Jurkat, Clone E6-1 (cell line): ENCODE measurements at places on chromosomes 3 and 15.

DNA sequence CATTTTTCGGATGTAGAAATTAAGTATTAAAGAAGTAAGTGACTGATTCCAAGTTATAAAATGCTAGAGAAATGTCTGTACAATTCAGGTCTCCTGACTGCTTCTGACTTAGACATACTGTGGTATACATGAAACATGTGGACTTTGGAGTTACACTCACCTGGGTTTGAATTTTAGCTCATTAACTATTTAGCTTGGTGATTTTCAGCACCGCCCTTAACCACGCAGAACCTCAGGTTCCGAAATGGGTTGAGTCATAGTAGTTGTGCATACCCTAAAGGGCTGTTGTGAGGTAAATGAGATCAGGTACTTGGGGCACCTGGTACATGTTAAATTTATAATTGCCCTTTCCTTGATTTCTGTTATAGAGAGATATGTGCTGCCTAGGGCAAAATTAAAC lies 32.9 kb upstream of the UTS2B start:
- DNase-seq: no peak

GRCh38 chr15:40334941-40335795 lies 5.6 kb downstream of the CCDC9B start:
- no peak for DNase-seq

DNA sequence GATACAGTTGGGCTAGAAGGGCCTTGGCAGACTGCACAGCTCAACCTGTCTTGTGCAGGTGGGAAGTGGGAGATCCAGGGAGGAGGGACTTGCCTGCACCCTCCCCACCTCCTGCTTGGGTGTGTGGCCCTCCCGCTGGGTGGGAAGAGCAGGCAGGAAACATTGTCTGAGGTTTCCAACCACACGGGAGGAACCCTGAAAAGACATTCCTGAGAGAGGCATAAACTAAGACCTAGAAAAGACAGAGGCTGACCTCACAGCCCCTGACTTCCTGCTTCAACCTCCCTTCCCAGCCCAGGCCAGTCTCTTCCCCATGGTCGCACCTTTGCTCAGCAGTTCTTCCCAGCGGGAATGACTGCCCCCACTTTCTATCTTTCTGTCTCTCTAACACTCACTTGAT lies 46.3 kb upstream of the INSYN1 start:
- DNase-seq: peak; percentile 36

GRCh38 chr3:133408961-133409360 lies 9.1 kb downstream of the BFSP2 start:
- no peak for DNase-seq

DNA sequence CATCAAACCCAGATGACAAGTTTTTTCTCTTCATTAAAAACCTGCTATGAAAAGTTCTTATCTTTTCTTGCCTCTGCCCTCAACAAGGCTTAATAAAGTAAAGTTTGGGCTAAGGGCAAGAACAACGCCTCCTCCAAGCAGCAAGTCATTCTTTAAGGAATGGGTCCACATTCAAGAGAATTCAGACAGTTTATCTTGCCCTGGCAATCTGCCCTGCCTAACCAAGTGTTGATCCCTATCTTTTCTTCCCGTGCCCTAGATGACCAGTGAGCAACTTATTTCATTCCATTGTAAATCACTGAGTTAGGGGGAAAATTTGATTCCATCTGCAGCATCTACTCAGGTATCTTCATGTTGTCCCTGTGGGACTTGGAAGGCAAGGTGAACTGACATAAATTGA lies 370.3 kb upstream of the DPPA4 start:
- no peak for DNase-seq

DNA sequence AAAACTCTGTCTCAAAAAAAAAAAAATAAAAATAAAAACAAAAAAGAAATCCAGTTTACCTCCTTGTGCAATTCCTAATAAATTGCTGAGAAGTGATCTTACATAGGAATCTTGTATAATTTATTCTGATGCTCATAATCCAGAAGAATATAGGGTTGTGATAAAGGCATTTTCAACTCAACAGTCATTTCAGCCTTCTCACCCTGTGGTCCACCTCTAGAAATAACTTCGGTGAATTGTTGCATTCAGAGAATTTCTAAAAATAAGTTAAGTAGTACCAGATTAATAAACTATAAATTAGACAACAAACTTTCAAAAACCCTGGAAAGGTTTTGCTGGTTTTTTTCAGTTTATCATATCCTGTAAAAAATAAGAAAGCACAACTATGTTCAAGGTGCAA lies 20.2 kb downstream of the RAF1 start:
- no peak for DNase-seq

DNA sequence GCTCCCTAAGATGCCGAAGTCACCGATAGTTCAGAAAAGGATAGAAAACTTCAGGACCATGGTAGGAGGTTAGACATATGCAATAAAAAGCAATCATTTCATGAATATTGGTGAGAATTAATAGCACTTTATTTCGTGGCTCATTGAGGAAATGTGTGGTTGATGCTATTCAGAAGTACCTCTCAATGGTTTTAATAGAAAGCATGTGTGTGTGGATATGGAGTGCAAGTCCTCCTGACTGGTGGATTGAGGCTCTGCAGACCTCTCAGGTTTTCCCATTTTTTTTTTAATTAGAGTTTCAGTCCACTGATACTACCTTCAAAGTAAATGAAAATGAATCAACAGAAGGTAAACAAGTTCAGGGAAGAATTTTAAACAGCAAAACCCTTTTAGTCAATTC lies 384.3 kb upstream of the RARB start:
- DNase-seq: no peak

GRCh38 chr3:106172780-106173179 lies 304.0 kb upstream of the CBLB start:
- peak; percentile 10 for DNase-seq

- peak; percentile 38 for DNase-seq
Measured at GRCh38 chr15:77107531-77108355, 36.8 kb upstream of the TSPAN3 start.

GRCh38 chr3:63726656-63727055 lies 74.2 kb downstream of the SNTN start:
- no peak for DNase-seq

DNA sequence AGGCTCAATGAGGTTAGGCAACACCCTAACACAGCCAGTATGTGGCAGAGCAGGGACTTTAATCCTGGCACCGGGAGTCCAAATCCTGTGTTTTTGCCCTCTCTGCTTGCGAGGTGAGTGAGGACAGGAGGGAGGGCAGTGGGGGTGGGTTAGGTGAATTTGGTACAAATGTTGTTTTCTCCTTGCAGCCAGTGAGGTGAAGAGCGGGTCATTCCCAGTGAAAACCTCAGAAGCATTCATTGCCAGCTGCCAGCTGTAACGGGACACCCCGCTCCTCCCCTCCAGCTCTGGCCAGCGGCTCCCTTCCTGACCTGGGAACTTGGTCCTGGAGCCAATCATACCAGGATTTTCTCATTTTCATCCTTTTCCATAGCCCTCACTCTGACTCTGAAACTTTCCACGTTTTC lies 45.7 kb upstream of the RAB6B start:
- no peak for DNase-seq

GRCh38 chr3:10354361-10355015 lies 33.6 kb upstream of the SEC13 start:
- DNase-seq: no peak

DNA sequence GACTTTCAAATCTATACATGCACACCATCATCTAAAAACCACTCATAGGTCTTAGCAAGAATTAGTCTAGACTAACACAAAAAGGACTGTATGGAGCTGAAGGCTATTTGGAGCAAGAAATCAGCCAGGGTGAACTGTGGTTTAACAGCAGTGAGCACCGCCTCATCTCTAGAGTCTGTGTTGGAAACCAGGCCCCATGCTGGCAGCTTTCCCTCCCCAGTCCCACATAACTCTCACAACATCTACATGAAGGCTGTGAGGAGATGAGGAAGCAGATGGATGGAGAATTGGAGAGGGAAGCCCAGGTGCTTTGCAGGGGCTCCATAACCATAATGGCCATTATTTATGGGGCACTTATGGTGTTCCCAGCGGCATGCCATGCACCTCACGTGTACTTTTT lies 133.2 kb upstream of the TOPAZ1 start:
- no peak for DNase-seq

DNA sequence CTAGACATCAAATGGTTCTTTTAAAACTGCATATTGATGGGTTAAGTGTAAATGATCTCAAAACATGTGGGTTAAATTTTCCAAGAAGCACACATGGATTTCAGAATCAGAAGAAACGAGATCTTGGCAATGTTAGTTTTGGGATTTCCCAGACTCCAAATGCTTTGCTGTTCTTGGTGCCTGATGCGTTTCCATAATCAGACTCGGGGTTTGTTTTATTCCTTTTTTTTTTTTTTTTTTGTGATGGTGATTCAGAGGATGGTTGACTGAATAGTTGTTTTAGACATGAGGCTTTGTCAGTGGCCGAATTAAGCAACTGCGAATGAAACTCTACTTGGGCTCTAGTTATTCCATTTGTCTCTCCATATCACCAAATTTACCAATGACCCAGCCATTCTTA lies 52.2 kb upstream of the FAM98B start:
- DNase-seq: no peak

- peak; percentile 70 for DNase-seq
Measured at GRCh38 chr3:196219194-196219969, 3.0 kb downstream of the SLC51A start.

DNA sequence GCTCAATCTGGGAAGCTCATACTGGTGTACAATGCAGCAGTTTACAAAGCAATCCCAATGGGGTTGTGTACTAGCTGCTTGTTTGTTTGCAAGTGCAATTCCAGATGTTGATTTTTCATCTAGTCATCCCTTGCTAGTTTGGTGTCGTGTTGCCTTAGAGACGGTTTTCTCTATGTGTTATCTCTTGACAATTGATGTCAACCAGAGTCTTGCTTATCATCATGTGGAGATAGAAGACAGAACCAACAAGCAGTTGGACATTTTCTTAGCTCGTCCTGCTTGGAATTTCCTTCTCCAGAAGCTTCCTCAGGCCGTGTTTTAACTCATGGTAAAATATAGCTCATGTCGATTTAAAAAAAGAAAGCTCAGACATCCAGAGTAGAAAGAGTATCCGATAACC lies 262.0 kb upstream of the KCNH8 start:
- DNase-seq: no peak

- no peak for DNase-seq
Measured at GRCh38 chr3:11727207-11727606, 83.5 kb upstream of the VGLL4 start.

GRCh38 chr3:114444216-114444615 lies 150.4 kb downstream of the TIGIT start:
- DNase-seq: no peak
